ENCODE measurements at places on chromosomes 6 and 20. TPM values are rescaled to one million over a fixed set of nuclear protein-coding genes. Genes with fewer than 3 reads are reported as not detected.

DNA sequence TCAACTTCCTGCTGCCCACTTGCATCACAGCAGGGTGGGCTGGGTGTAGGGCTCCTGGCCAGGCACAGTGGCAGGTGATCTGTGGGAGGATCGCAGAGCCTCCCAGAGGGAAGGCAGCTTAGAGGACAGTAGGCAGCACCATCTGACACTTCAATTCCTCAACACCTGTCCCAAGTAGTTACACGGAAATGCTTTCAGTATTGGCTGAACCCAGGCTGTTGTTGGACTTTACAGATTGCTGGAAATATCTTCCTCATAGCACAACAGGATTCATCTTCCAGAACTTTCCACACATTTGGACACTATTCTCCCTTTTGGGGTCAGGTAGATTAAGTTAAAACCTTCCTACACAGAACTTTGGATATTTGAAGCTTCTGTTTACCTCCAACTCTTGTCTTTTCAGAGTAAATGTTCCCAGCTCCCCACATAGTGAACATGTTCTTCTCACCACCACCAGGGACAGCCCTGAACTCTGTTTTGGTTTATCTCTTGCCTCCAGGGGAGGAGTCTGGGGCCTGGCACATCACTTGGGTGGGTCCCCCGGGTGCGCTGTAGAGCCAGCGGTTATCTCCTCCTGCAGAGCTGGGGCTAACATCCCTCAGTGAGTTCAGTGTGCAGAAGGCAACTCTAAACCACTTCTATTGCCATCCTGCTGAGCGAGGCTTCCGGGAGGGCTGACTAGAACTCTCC, 3.5 kb upstream of the SLC22A2 start:
- no peak for DNase-seq

The CD93 gene
- 52.7 TPM for polyA plus RNA-seq

- DNase-seq = no peak
Measured at GRCh38 chr6:118220429-118221128, 313.5 kb downstream of the SLC35F1 start.

The MLIP gene
- not detected for polyA plus RNA-seq
